Psoas muscle (tissue), 8 donors: ENCODE measurements at places on chromosomes 4 and X.

- no peak for DNase-seq
These were observed 44.9 kb downstream of the CENPC start for GRCh38 chr4:67500373-67500772.

DNA sequence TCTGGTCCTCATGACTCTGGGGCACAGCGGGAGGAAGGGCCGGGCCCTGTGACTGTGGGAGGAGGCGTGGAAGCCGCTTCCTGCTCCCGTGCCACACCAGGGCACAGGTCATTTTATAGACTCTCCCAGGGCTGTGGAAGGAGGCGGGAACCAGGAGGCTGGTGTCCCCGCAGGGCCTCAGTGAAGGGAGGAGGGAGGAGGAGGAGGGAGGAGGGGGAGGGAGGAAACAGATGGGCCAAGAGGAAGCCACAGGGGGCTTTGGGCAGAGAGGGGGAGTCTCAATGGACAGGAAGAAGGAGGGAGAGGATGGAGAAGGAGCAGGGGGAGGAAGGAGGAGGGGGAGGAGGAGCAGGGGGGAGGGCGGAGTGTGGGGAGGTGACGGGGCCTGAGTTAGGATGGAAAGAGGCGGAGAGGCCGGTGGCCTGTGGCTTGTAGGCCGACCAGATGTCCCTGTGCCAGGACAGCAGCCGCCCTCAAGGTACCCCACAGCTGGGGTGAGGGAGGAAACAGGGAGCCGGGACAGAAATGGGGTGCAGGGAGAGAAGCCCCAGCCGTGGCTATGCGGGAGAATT, 6.2 kb upstream of the PLCXD1 start:
- DNase-seq = no peak

DNA sequence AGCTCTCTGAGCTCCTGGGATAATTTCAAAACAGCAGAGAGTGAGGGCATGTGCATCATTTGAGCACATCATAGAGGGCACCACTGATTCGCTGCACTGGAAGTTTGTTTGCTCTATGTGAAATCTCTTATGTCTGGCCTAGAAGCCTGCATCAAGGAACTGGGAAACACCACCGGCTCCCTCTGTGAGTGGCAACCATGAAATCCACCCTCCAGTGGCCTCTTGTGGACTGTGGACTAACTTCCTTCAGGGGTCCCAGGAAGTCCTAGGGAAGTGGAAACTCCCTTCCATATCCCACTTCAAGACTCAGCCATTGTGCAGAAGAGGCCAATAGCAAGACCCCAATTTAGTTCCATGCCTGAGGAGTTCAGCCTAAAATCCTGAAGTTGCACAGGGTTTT, 48.0 kb upstream of the IGFBP7 start:
- no peak for DNase-seq

- DNase-seq = no peak
These were observed 72.1 kb downstream of the PRSS12 start for GRCh38 chr4:118280501-118281218.

DNA sequence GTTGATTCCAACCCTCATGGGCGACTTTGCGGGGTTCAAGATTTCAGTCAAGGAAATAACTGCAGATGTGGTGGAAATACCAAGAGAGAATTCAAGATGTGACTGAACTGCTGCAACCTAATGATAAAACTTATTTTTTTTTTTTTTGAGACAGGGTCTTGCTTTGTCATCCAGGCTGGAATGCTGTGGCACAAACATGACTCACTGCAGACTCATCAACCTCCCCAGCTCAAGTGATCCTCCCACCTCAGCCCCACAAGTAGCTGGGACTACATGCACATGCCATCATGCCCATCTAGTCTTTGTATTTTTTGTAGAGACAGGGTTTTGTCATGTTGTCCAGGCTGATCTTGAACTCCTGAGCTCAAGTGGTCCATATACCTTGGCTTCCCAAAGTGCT, 19.5 kb upstream of the WDFY3 start:
- DNase-seq = no peak
